ENCODE measurements at places on chromosomes 3 and 15.

DNA sequence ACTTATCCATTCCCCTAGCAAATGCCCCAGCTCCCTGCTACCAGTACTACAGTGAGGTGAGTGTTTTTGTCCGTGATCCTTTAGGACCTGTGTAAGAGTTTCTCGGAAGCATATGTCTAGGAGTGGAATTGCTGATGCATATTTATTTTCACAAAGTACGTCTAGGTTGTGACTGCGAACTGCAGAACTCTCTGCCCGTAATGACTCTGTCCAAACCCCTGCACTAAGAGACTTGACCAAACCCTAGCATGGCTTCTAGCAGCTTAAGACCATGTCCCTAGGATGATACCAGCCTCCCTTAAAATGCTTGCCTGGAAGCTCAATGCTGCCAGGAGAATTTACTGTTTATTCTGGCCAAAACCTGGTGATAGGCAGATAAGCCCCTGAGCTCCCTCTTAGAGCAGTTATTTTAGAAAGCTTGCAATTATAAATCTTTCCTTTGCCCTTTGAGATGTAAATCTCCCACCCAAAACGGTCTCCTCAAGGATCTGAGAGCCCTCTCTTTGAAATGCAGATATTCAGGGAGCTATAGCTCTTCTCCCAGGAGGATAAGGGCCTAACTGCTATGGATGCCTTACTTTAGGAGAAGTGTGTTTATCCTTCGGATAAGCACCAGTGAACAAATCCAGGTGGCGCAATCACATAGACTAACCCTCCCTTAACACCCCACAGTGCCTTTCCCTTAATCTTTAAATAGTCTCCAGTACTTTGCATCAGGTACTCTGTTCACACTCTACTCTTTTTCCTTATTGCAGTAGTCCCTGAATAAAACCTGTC, 14.7 kb upstream of the CA12 start:
- DNase-seq = no peak

- no peak for DNase-seq
Observed at GRCh38 chr3:67437090-67437489, 217.3 kb downstream of the SUCLG2 start.

DNA sequence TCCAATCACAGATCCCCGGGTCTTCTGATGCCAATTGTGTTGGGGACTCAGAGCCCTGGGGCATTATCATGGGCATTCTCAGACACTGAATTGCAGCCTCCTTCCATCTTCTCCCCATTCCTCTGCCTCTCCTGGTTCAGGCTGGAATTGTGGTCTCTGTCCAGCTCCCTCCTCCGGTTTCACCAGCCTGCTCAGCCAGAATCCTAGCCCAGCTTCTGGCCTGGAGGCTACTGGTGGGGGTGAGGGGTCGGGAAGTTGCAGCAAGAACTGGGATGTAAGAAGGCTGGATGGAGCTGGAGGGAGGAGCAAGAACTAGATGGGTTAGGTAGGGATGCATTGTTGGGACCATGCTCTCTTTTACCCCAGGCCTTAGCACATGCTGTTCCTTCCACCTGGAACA, 53.5 kb downstream of the TLE3 start:
- no peak for DNase-seq

DNA sequence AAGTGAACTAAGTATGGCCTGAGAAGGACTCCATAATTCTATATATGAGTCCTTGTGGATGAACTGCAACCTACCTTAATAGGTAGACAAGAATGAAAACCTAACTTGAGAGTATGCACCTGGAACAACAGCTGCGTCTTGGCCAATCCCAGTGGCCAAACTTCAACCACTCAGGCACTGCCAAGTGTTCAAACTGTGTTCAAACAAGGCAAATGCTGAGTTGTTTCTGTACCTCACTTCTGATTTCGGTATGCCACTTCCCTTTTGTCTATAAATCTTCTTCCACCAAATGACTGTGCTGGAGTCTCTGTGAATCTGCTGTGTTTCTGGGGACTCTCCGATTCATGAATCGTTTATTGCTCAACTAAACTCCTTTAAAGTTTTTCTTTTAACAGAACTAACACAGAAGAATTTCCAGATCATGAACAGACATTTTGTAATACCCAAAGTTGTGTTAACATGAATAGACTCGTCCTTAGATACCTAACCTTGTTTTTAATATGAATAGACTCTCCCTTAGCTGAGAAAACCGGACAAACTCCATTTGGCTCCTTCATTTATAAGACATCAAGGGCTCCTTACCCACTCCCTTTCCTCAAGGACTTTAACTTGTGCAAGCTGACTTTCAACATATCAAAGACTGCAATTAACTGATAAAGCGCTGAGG, 4.1 kb downstream of the ZNF717 start:
- DNase-seq = no peak

GRCh38 chr3:190424478-190425439, 24.9 kb downstream of the TMEM207 start:
- no peak for DNase-seq

All from GM12892 (cell line).